ENCODE measurements at places on chromosomes 3 and 15.

DNA sequence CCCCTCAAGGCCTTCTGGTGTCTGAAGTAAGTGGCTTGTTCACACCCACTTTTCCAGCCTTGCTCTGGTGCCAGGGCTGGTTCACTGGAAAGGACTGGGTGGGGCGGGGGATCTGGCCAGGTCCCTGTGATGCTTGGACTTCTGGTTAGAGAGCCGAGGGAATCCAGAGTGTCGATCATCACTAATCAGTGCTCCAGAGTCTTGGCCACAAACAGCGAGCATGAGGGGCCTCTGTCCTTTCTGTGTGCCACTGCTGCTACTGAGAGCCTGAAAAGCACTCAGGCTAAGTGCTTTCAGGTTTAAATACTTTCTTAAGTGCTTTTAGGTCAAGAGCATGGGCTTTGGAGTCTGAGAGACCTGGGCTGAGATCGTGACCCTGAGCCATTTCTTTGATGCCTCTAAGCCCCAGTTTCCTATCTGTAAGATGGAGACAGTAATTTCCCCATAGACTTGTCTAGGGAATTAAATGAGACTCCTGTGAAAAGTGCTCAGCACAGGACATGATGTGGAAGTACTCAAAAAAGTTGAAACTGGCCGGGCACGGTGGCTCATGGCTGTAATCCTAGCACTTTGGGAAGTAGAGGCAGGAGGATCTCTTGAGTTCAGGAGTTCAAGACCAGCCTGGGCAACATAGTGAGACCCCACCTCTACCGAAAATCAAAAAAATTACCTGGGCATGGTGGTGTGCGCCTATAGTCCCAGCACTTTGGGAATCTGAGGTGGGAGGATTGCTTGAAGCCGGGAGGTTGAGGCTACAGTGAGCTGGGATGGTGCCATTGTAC, 53.8 kb upstream of the SEC22A start:
- DNase-seq: no peak

- no peak for DNase-seq
These were observed 5.3 kb upstream of the REC114 start for GRCh38 chr15:73437543-73438109.

DNA sequence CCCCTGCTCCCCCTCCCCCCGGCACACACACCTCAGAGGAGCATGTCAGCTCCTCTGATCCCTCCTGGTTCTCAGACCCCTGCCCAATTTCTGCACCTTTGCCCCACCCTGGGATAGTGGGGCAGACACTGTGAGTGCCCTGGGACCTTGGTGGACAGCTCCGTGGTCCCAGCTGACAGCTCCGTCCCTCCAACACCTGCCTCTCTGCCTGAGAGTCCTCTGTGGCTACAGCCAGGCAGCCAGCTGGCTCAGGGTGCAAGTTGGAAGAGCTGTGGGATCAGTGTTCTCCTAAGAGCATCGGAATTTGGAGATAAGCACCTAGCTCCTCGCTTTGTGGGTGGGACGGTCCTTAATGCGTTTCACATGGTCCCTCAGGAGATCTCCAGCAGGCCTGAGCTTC, 43.7 kb upstream of the PGPEP1L start:
- no peak for DNase-seq

DNA sequence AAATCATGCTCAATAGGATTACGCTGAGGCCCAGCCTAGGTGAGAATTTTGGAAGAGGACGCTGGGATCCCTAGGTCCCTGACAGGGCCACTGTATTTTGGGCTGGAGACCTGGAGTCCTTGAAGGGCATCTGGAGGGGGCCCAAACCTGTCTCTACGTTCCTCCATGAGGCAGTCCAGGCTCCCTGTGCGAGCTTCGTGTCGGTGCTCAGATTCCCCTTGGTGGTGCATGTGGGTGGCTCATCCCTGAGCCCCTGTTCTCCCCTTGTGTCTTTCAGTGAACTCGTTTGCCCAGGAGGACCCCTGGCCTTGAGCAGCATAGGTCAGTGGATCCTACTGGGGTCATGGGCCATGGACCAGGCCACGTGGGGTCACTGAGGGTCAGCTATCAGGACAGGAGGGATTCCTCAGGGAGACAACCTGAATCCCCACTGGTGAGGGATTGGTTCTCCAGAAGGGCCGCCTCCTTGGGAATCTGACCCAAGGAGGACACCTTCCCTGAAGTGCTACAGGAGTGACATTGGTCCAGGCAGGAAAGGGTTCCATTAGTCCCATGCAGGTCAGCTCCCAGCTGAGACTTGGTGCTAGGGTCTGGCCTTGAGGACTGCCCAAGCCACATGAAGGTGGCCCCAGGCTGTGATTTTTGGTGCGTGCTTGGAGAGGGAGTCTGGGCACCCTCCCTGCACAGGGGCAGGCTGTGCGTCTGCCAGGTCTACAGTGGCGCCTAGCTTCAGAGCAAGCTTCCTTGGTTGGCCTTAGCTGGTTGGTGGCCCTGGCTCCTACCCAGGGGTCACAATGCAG, 229.8 kb downstream of the SNRPN start:
- no peak for DNase-seq

- no peak for DNase-seq
These were observed 42.7 kb downstream of the STT3B start for GRCh38 chr3:31575448-31575847.

DNA sequence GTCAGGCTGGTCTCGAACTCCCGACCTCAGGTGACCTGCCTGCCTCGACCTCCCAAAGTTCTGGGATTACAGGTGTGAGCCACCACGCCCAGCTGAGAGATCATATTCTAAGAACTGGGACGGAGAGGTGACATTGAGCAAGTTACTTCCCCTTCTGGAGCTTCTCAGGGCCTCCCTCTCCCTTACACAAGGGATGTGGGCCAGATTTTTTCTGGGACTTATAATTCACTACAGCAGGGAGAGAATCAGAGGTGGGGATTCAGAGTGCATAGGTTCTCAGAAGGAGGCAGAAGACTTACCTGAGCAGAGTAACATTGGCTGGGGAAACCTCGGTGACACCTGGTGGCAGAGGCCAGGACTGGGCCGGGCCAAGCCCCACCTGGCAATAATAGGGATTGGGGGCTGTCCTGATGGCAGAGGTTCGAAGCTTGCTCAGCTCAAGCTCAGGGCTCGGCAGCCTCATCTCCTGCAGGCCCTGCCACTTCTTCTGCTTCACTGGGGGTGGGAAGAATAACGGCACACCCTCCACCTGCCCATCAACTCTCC, 6.8 kb downstream of the LTK start:
- DNase-seq: no peak

- no peak for DNase-seq
These were observed 92.2 kb upstream of the RAP2B start for GRCh38 chr3:153069598-153070510.

DNA sequence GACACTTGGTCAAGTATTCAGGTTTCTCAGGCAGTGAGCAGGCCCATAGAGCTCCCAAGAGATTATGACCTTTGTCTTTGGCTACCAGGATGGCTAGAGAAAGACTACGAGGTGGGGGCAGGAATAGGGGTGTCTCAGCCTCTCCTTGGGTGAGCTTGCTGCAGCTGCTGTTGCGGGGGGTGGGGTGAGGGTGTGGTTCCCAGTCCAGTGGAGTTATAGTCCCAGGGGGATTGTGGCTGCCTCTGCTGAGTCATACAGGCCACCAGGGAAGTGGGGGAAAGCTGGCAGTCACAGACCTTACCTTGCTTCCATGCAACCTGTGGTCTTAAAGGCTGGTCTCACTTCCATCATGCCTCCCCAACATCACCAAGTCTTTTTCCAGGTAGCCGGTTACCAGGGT, 31.7 kb downstream of the ATP2C1 start:
- DNase-seq: no peak

DNA sequence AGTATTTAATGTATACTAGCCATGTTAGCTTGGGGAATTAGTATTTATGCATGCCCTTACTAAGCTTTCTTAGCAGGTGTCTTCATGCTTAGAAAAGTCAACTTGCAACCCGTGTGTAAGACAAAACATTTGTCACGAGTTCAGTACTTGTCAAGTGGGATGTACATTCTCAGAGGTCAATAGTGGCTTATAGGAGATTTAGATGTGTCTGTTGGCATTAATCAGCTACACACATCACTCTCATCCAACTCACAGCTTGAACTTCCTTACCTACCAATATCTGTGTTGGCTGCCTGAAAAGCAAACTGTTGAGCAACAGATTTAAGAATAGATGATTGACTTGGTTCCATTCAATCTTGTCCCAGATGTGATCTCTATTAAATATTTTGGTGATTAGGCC, 109.5 kb downstream of the ROBO2 start:
- DNase-seq: no peak

DNA sequence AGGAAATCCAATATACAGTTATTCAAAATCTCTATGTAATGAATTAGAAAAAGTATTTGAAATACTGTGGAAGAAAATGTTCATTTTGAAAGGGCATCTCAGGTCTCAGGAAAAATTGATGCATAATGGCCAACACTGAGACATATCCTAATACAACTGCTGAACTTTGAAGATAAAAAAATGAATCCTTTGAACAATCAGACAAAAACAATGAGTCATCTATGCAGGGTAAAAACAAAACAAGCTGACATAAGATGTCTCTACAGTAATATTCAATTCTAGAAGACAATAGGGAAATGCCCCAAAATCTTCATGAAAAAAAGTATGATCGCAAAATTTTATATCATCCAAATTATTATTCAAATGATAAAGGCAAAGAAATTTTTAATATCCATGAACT, 34.0 kb upstream of the ZNF280D start:
- no peak for DNase-seq

DNA sequence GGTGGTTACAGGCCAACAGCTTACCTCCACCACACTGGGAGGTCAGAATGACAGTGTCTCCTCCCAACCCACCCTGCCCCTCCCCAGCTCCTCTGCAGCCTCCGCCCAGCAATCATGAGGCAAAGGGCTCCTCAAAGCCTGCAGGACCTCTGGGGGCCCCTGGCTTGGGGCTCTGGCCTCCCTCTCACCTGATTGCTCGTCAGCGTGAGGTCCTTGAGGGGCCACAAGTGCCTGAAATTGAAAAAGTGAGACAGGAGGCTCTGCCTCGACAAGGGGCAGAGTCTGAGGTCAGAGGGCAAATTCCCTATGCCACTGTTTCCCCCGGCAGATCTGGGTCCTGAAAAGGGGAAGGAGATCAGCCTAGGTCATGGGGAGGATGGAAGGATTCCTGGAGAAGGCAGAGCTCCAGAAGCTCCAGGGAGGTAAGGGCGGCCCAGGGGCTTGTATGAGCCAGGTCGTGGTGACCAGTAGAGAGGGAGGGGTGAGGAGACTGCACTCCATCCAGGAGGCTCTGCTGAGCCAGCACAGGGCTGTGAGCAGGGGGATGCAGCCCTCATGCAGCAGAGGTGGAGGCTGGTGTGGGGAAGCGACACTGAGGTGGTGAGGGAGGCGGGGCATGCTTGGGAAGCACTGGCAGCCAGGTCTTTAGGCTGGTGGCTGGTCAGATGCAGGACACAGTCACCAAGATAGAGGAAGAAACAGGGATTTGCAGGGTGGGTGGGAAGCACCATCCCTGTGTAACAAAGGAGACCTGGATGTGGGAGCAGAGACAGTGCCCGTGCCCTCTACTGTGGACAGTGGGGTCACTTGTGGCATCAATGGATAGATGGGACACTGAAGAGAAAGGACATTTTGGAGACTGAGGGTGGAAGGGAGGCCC, 20.1 kb downstream of the ALS2CL start:
- DNase-seq: no peak

DNA sequence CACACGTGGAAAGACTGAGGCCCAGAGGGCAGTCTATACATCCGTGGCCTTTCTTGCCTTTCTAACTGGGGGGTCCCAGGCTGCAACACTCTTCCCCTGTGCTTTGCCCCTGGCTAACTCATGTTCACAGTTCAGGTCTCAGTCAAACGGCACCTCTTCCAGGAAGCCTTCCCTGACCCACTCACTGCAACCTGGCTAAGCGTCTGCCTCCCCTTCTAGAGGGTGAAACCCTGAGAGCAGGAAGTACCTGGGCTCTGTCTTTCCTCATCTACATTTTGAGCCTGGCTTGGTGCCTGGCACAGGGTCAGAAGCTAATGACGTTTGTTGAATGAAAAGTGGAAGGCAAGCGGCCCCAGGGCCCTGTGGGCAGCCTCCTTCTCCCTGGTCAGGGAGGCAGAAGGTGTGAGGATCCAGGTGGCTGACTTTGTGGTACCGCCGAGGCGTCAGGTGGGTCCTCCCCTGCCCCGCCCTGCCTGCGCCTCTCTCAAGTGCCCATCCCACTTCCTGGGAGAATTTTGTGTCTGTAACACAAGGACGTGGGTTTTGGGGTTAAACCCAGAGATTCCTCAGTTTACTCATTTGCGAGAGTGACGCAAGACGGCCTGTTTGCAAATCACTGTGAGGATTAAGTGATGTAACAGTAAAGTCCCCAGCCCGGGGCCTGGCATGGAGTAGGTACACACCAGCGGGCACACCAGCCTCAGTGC, 32.1 kb downstream of the DNASE1L3 start:
- no peak for DNase-seq

DNA sequence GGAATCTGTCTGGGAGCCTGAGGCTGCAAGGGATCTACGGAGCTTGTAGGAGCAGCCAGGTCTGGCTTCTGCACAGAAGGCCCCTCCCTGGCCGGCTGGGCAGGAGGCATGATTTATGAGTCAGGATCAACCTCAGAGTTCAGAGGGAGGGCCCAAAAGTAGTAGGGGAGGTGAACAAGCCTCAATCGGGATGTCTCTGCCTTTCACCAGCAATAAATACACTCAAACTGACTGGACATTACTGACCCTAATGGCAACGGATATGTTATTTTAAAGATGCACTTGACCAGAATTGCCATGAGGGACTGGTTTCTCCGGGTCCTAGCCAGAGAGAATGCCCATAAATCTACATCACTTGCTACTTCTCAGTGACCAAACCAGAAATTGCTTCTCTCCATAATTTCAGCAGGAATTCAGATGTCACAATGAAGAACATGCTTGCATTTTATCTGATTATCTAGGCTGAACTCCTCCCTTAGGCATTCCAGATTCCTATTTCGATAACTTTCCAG, 109.6 kb upstream of the LMOD3 start:
- DNase-seq: no peak

DNA sequence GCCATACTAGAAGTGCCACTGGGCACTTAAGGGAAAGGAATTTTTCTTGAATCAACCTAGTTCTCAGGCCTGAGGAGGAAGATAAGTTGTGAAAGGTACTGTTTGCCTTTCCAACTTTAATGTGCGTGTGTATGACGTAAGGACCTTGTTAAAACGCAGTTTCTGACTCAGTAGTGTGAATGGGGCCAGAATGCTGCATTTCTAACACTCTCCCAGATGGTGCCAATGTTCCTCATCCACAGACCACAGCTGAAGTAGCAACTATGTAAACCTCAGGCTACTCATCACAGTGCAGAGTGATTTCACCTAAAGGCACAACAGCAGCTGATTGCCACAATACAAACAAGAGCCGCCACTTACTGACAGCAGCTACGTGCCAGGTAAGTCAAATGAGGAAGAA, 103.6 kb downstream of the OTOL1 start:
- DNase-seq: no peak

Measured in C1 segment of cervical spinal cord (tissue), 14 donors.